Renal cortex interstitium (tissue), 15 donors: ENCODE measurements at places on chromosomes 6 and 20. TPM values are rescaled to one million over a fixed set of nuclear protein-coding genes. Genes with fewer than 3 reads are reported as not detected.

- no peak for DNase-seq
These were observed 1.1 kb upstream of the FAXC start for GRCh38 chr6:99350573-99350972.

DNA sequence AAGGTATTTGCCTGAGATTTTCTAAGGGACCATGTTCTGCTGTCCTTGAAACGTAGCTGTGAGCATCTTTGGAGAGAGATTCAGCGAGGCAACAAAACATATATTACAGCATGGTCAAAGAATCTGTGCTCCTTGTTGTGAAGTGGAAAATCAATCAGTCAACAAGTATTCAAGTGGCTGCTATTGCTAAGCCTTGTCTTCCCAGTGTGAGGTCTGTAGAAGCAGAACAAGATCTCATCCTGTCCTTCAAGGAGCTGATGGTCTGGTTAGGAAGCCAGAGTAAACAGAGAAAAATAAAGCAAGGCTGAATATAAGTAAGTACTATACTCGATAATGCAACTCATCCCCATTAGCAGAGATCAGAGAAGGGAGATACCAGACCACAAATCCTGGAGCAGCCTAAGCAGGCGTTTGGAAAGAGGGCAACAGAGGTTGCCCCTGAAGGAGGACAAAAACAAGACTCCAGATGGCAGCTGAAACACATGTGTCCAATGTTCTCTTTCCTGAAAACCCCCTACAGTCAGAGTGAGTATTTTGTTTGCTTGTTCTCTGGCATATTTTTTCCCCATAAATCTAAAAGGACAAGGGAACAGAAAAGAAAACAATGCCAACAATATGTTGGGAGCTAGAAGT, 392.0 kb downstream of the SYNE1 start:
- no peak for DNase-seq

Gene EPPIN
- 0.20 TPM for polyA plus RNA-seq

GRCh38 chr6:30589754-30590358, 18.6 kb downstream of the ABCF1 start:
- DNase-seq, result no peak

Gene ERVFRD-1
- polyA plus RNA-seq, result 0.12 TPM
